ENCODE measurements at places on chromosomes 4 and X.

GRCh38 chr4:81360737-81361136 lies 111.0 kb downstream of the RASGEF1B start:
- H3K27ac ChIP-seq = no peak overlapping the region
- H3K4me3 ChIP-seq = no peak overlapping the region
- peaks cover 23% of the 10 kb centered on the region for H3K27me3 ChIP-seq
- no peaks in the 10 kb centered on the region for H3K4me1 ChIP-seq

- no peak overlapping the region for H3K4me3 ChIP-seq
- peak overlapping the region; percentile 16 for H3K27ac ChIP-seq
- no peak for DNase-seq
- peaks cover 14% of the 10 kb centered on the region for H3K4me1 ChIP-seq
- no peaks in the 10 kb centered on the region for H3K27me3 ChIP-seq
Measured at GRCh38 chrX:97402903-97403302, 519.2 kb downstream of the RPA4 start.

DNA sequence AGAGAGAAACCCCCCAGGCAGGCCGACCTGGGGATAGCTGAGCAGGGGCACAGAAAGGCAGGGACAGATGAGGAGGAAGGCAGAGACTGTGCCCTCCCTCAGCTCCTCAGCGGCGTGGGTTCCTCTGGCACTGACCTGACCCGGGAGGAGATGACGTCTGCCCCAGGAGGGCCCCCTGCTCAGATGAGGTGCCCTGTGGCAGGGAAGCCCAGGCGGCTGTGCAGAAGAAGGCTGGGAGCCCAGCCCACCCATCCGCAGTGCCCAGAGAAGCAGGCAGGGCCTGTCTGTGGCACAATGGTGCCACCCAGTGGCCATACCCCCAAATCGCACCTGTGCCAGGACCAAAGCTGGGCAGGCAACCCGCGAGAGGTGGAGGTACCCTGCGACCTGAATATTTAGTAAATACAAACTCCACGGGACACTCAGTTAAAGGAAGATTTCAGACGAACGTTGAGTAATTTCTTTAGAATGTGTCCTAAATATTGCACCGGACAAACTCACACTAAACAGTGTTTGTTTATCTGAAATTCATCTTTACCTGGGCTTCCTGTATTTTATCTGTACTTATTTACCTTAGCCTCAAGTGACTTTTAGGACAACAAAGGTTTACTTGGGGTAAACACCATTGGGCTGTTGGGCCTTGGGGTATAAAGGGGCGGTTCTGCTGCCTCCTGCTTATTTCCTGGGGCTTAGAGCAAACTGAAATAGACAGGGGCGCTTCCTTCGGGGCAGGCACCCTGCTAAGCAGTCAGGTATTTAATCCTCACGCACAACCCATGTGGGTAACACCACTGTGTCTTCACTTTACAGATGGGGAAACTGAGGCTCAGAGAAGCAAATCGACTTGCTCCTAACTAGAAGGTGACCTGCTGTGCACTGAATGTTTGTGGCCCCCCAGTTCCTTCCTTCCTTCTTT lies 46.5 kb upstream of the HMX1 start:
- H3K36me3 ChIP-seq = peaks cover 3% of the 10 kb centered on the region
- H3K4me3 ChIP-seq = no peak overlapping the region
- no peak overlapping the region for H3K27ac ChIP-seq
- DNase-seq = peak; percentile 65

GRCh38 chrX:123348468-123348867 lies 164.4 kb downstream of the GRIA3 start:
- no peak for DNase-seq
- H3K4me1 ChIP-seq = no peaks in the 10 kb centered on the region
- H3K36me3 ChIP-seq = no peaks in the 10 kb centered on the region
- no peak overlapping the region for H3K27ac ChIP-seq
- H3K27me3 ChIP-seq = no peaks in the 10 kb centered on the region

DNA sequence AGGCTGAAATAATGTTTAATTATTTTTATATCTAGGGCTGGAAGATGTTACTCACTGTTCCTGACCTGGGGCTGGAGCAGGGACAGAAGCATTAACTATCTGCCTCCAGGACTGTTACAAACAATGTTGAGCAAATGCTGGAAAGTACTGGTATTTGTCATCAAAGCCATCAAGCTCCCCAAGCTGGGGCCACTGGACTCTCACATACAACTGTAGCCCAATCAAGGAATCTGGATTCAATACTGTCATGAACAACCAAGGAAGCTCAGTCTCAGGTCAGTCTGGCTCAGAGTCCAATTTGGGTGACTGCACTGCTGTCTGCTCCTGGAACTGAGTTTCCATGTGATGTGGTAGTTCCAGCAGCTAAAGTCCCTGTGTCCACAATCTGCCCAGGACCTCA lies 50.4 kb downstream of the APOO start:
- H3K27ac ChIP-seq = no peak overlapping the region
- peaks cover 4% of the 10 kb centered on the region for H3K27me3 ChIP-seq
- no peaks in the 10 kb centered on the region for H3K4me1 ChIP-seq
- DNase-seq = no peak

DNA sequence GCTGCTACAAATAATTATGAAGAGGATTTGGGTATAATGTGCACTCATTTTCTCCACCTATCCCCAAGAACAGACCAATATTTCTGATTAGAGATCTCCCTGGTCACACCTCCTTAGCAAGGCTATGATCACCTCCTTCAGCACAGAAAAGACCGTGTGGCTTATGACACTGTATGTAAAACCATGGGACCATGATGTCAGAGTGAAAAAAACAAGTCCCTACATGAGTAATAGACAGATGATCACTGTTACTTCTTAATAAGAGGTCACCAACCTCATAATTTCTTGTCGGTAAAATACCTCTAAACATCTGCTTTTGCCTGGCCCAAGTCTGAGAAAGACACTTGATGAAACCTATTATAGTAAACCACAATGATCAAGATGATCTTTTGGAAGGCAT lies 330.6 kb upstream of the F9 start:
- H3K27me3 ChIP-seq = peaks cover 31% of the 10 kb centered on the region
- H3K27ac ChIP-seq = no peak overlapping the region
- no peaks in the 10 kb centered on the region for H3K36me3 ChIP-seq
- DNase-seq = no peak
- no peaks in the 10 kb centered on the region for H3K4me1 ChIP-seq

DNA sequence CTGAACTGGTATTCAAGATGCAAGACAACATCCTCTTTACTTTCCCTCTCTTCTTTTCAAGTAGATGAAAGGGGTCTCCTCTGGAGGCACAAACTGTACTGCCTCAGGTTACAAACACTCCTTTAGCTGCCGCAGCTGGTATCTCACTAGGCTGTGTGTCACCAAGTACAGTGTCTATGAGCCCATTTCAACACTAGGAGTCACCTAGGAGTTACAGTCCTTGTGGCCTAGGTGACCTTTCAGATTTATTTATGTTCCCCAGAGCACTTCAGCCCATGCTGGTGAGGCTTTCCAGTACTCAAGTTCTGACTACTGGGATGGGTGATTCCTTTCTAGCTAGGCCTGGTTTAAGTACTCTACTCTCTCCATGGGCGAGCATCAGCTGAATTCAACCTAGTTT lies 32.4 kb upstream of the TMLHE start:
- H3K4me3 ChIP-seq = no peak overlapping the region
- H3K36me3 ChIP-seq = peaks cover 11% of the 10 kb centered on the region
- no peak for DNase-seq

DNA sequence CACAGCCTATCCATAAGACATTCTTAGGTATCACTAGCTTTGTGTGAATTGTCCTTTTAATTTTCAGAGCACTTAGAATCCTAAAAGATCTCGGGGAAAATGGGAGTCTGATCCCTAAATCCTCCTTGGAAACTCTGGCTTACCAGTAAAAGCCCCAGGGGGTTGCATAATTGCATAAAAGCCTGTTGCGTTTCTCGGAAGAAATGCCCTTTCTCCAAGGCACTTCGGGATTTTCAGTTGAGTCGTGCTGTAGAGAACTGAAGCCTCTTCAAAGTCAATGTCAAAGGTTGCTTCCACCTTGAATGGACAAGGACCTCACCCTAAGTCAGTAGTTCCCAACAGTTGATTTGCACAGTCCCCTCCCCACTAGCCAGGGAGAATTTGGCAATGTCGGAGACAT lies 20.8 kb downstream of the FAM184B start:
- no peak overlapping the region for H3K4me3 ChIP-seq
- DNase-seq = no peak
- H3K4me1 ChIP-seq = peaks cover 3% of the 10 kb centered on the region

- DNase-seq = no peak
- no peak overlapping the region for H3K4me3 ChIP-seq
- H3K27me3 ChIP-seq = no peaks in the 10 kb centered on the region
- no peaks in the 10 kb centered on the region for H3K36me3 ChIP-seq
- H3K4me1 ChIP-seq = no peaks in the 10 kb centered on the region
Measured at GRCh38 chrX:121781991-121782390, 734.6 kb downstream of the GLUD2 start.

DNA sequence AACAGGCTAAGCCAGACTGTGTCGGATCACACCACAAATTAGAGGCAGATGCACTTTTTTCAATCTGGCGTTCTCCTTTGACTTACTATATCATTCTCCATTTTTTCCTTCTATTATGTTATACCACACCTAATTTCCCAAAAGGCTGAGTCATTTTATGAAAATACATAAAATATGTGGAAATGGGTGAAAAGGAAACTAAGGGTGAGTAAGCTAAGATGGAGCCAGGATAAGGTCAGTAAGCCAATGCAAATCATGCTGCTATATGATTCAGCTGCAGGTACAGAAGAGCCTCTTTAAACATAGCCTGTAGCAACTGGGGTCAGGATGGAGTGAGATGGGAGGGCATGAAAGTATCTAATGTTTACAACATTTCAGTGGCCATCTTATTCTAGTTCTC lies 94.0 kb upstream of the TEX13A start:
- DNase-seq = no peak
- H3K27me3 ChIP-seq = no peaks in the 10 kb centered on the region
- H3K27ac ChIP-seq = no peak overlapping the region
- no peak overlapping the region for H3K4me3 ChIP-seq
- no peaks in the 10 kb centered on the region for H3K36me3 ChIP-seq
- no peaks in the 10 kb centered on the region for H3K4me1 ChIP-seq

DNA sequence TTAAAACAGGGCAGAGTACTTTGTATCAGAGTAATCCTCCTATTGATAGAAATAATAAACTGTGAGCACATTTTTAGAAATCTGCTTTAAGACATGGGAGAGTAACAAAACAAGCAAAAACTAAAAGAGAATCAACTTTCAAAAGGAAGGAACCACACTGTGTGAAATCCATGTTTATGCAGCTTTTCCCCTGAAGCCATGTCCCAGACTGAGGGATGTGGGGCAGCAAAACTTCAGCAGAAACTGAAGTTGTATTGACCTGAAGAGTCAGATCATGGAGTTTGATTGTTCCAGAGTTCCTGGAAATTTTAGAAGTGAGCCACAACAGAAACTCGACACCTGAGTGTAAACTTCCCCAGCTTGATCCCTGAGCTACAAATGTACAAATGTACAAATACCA lies 53.2 kb downstream of the COMMD8 start:
- H3K4me3 ChIP-seq = no peak overlapping the region
- no peak for DNase-seq
- H3K4me1 ChIP-seq = no peaks in the 10 kb centered on the region
- no peaks in the 10 kb centered on the region for H3K36me3 ChIP-seq
- H3K27ac ChIP-seq = no peak overlapping the region

DNA sequence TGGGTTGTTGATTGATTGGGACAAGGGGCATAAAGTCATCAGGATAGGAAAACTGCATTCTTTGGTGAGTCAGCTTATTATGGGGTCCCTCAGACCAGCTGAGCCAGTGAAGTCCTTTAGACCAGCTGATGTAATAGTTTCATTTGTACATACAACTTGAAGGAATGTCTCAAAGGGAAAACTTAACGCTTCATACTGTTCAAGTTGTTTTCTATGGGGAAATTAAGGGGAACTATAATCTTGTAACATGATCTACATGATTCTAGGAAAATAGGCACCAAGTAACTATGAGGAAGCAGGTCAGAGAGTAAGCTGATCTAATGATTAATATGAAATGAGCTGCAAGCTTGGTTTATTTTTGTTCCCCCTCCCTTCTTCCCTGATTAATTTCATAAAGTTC lies 175.1 kb upstream of the GRID2 start:
- no peak overlapping the region for H3K27ac ChIP-seq
- H3K36me3 ChIP-seq = peaks cover 17% of the 10 kb centered on the region
- no peaks in the 10 kb centered on the region for H3K4me1 ChIP-seq
- H3K4me3 ChIP-seq = no peak overlapping the region
- no peak for DNase-seq

DNA sequence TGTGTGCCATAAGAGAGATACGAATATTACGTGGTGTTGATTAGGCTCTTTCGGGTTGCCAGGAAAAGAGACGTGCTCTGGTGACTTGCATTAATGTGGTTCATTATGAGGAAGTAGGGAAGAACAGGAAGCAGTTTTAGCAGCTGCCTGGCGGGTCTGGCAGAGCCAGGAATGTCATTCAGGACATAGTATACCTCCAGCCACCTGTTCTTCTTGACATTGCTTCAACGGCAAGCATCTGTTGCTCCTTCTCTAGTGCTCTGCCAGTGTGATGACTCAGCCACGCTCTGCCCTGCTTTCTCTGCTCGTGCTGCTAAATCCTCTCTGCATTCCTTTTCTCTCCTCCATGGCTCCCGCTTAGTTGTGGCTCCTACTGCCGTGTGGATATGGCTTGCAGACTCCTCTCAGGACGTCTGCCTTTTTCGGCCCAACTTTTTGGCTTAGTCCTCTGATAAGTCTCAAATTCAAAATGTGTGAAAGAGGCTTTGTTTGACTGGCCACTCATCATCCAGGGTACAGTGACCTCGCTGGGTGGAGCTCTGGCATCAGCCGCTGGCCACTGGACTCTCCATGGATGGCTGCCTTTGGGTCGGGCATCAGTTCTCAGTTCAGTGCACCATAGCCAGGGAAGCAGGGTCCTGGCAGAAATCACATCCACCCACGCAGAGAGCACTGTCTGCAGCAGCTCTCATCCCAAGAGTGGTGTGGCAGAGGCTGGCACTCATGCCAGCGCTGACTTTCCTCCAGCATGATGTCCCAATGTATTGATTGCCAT lies 89.3 kb upstream of the KLF3 start:
- H3K27me3 ChIP-seq = peaks cover 6% of the 10 kb centered on the region
- no peak for DNase-seq
- H3K4me1 ChIP-seq = peaks cover 10% of the 10 kb centered on the region
- H3K4me3 ChIP-seq = no peak overlapping the region
